Panc1 (cell line): ENCODE measurements at places on chromosomes 1 and 21. TPM values are rescaled to one million over a fixed set of nuclear protein-coding genes. Genes with fewer than 3 reads are reported as not detected.

Gene TBX19
- 2.2 TPM for total RNA-seq

Gene AQP10
- total RNA-seq: not detected

Gene BGLAP
- total RNA-seq: 0.67 TPM

Gene MTF2
- 24.8 TPM for total RNA-seq

Gene GCSAML
- total RNA-seq: not detected

Gene LCE3D
- not detected for total RNA-seq

Gene SYCP1
- total RNA-seq: not detected
